DND-41 (cell line): ENCODE measurements at places on chromosomes 7 and 10.
A peak's percentile ranks its signal among the peaks of the same experiment; 100 is the strongest.

GRCh38 chr7:74202841-74203556 is 6.8 kb upstream of the LAT2 start:
- DNase-seq: peak; percentile 76

- DNase-seq: no peak
Measured at GRCh38 chr7:82443036-82443546, 486 bp downstream of the CACNA2D1 start.

- no peak for DNase-seq
Measured at GRCh38 chr7:90739716-90740115, 143.6 kb downstream of the CDK14 start.

DNA sequence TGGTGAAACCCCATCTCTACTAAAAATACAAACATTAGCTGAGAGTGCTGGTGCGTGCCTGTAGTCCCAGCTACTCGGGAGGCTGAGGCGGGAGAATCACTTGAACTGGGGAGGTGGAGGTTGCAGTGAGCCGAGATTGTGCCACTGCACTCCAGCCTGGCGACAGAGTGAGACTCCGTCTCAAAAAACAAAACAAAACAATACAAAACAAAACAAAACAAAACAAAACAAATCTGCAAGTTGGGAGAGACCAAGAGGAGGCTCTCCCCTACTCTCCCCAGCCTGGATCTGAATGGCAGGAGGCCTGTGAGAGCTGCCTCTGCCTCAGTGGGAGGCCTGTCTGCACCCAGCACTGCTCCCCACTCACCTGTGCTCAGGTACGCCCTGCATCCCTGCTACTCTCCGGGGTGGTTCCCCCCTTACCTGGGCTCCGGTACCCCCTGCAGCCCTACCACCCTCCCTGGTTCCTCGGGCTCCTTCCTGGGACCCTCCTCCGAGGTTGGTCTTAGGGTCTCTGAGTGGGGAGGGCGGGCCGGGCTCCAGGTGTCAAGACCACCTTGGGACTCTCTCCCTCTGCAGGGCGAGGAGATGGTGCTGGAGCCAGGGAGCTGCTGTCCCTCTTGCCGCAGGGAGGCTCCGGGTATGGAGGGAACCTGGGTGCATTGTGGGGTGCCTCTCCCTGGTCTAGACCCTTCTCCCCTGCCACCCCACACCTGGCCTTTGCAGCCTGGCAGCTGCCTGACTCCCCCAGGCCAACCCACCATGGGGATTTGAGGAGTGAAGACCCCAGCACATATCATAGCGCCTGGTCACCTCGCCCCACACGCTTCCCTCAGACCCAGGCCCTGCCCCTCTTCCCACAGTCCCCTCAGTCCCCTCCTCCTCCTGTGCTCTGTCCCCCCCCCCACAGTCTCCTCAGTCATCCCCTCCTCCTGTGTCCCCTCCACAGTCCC is 9.5 kb upstream of the ZNF862 start:
- no peak for DNase-seq

DNA sequence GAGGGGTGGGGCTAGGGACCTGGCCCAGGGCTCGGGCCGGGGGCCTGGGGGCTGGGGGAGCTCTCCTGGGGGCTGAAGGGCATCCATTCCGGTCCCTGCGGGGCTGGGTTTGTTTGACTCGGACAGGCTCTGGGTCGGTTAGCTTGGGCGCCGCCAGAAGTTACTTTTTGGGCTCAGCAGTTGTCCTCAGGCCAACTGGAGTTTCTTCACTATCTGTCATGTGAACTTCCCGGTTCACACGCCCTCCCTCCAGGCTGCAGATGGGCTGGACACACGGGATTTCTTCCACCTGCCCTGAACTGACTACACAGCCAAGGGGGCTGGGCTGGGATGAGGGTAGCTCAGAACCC is 3.8 kb downstream of the SLC4A2 start:
- DNase-seq: no peak

- DNase-seq: no peak
Measured at GRCh38 chr10:5563321-5563961, 38.7 kb downstream of the CALML3 start.

- DNase-seq: no peak
Measured at GRCh38 chr10:102564209-102564834, 60.5 kb downstream of the SUFU start.
